ENCODE measurements at places on chromosomes 16 and 17. TPM values are rescaled to one million over a fixed set of nuclear protein-coding genes. Genes with fewer than 3 reads are reported as not detected.

DNA sequence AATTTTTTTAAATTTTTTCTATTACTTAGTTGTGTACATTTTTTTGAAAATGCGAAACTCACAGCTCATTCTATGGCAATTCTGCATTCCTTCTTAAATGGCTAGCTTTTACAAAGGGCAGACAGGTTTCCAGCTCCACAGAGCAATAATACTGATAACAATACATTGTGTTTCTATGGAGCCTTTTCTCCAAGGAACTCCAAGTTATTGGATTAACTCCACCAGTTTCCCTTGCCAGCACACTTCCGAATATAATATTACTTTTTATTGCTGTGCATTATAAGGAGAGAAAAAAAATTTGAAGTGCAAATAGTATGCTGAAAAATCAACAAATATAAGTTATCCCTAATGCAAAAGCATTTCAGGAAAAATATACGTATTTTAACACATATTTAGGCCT is 127.5 kb upstream of the PSMD7 start:
- H3K4me1 ChIP-seq = no peaks in the 10 kb centered on the region
- H3K27ac ChIP-seq = no peak overlapping the region
- no peak overlapping the region for H3K4me3 ChIP-seq
- no peaks in the 10 kb centered on the region for H3K27me3 ChIP-seq

GRCh38 chr16:15667091-15667742 is 17.2 kb downstream of the NDE1 start:
- H3K27ac ChIP-seq = no peak overlapping the region
- H3K4me1 ChIP-seq = peaks cover 6% of the 10 kb centered on the region

DNA sequence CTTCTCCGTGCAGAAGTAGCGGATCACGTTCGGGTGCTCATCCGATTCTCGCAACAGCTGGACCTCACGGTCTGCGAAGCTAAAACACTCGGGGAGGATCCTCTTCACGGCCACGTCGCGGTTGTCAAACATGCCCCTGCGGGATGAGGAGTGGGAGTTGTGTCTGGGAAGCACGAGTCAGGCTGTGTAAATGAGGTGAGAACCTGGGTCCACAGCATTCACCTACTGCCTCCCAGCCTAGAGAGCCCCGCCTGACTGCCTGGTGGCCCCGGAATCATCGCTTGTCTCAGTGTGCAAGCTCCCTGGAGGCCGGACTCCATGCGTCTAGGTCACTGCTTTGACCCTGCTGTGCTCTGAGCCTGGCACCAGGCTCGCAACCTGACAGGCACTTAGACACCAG is 33.9 kb upstream of the ICAM2 start:
- DNase-seq = no peak
- H3K4me3 ChIP-seq = no peak overlapping the region
- no peak overlapping the region for H3K27ac ChIP-seq
- no peaks in the 10 kb centered on the region for H3K4me1 ChIP-seq

GRCh38 chr16:4067262-4068001 is 48.8 kb downstream of the ADCY9 start:
- no peak for DNase-seq
- peaks cover 11% of the 10 kb centered on the region for H3K4me1 ChIP-seq
- no peak overlapping the region for H3K27ac ChIP-seq
- no peaks in the 10 kb centered on the region for H3K27me3 ChIP-seq

DNA sequence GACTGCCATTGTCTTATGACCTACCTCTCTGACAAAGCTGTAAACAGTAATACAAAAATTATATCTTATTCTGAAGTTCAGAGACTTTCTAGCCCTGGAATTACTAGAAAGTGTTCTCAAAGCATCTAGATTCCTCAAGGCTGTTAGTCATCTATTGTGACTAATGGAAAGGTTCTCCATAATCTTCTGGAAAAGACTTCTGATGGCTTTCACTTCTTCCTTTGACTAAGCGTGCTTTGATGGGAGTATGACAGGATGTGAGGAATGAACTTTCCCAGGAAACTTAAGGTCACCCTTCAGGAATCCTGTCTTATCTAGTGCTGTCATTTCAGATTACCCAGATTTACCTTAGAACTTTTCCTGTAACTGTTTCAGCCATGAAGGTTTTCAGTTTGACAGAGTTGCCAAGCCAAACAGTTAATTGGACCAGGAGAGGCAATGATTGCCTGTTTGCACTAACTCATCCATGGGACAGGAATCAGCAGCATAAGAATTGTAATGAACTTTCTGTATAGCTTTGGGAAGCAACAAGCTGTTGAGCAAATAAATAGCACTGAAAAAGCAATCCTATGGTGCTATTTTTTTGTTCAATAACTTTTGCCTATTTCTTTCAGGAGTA is 43.5 kb downstream of the AP2B1 start:
- no peak for DNase-seq
- no peaks in the 10 kb centered on the region for H3K27me3 ChIP-seq
- no peaks in the 10 kb centered on the region for H3K4me1 ChIP-seq
- H3K4me3 ChIP-seq = no peak overlapping the region
- peaks cover 97% of the 10 kb centered on the region for H3K36me3 ChIP-seq

GRCh38 chr16:66070140-66070917 is 296.2 kb upstream of the CDH5 start:
- H3K4me3 ChIP-seq = no peak overlapping the region
- H3K4me1 ChIP-seq = peaks cover 25% of the 10 kb centered on the region
- DNase-seq = peak; percentile 78
- H3K36me3 ChIP-seq = no peaks in the 10 kb centered on the region

GRCh38 chr16:48076455-48077012 is 79.3 kb downstream of the ABCC12 start:
- DNase-seq = no peak
- no peaks in the 10 kb centered on the region for H3K36me3 ChIP-seq
- H3K4me3 ChIP-seq = no peak overlapping the region
- no peak overlapping the region for H3K27ac ChIP-seq
- no peaks in the 10 kb centered on the region for H3K27me3 ChIP-seq
- H3K4me1 ChIP-seq = no peaks in the 10 kb centered on the region

The SPN gene
- 7.2 TPM for total RNA-seq

The CHTF8 gene
- total RNA-seq = 79.7 TPM

The ANKRD40CL gene
- not detected for total RNA-seq

The EARS2 gene
- 20.4 TPM for total RNA-seq

The SSTR5 gene
- 1.5 TPM for total RNA-seq

The HSPB9 gene
- not detected for total RNA-seq

The KRT13 gene
- total RNA-seq = not detected

The IL34 gene
- total RNA-seq = 2.7 TPM

Measured in heart left ventricle (tissue), 16 donors.